HCEC 1CT (cell line): ENCODE measurements at places on chromosomes 2 and 18.

GRCh38 chr2:187168720-187169713, 279.0 kb downstream of the CALCRL start:
- DNase-seq = no peak

DNA sequence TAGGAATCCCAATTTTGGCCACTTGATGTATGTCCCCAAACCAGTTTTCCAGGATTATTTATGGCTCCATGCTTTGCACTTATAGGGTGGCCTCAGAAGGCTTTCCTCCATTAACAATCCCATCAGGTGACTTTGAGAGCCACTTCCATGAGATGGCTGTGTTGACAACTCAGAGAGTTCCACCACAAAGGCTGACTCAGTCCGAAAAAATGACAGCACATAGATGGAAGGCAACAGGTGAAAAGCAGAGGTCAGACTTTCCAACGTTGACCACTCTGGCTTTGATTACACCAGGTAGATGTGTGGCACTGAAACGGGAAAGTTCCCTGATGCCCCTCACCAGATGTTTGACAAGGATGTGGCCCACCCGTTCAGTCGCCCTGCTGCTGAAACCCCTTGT, 431.4 kb upstream of the TNP1 start:
- DNase-seq = no peak

DNA sequence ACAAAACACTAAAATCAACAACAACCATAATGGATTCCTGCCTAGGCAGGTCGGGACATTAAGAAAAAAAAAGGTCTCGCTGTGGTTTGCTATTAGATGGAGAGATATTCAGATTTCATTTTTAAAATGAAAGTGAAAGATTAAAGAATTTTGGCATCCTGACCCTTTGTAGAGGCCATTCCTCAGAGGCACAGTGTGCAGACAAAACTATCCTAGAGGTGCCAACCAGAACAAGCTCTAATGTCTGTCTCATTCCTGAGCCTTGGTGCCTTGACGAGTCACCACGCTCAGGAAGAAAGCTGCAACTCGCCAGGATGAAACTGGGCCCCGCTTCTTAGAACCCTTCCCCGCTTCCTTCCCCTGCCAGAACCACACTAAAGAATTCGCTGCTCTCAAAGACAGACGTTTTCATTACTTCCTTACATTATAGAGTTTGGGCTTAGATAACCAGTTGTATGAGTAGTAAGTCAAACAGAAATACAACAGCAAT, 156.0 kb downstream of the TGIF1 start:
- peak; percentile 62 for DNase-seq

GRCh38 chr2:136986605-136987221, 221.4 kb downstream of the THSD7B start:
- no peak for DNase-seq

GRCh38 chr2:173282795-173283545, 71.7 kb upstream of the CDCA7 start:
- DNase-seq = no peak

- DNase-seq = peak; percentile 47
These were observed 476.3 kb downstream of the TRIB2 start for GRCh38 chr2:13193075-13193474.
